ENCODE measurements at places on chromosomes 1 and 21. TPM values are rescaled to one million over a fixed set of nuclear protein-coding genes. Genes with fewer than 3 reads are reported as not detected.

GRCh38 chr1:16375521-16376340 lies 8.7 kb downstream of the SZRD1 start:
- DNase-seq = peak; percentile 90

GRCh38 chr1:155085504-155086127 lies 7.0 kb downstream of the EFNA3 start:
- DNase-seq = no peak

The GNG12 gene
- 152 TPM for total RNA-seq

- peak; percentile 56 for DNase-seq
Measured at GRCh38 chr1:111222308-111223125, 5.0 kb upstream of the CHI3L2 start.

DNA sequence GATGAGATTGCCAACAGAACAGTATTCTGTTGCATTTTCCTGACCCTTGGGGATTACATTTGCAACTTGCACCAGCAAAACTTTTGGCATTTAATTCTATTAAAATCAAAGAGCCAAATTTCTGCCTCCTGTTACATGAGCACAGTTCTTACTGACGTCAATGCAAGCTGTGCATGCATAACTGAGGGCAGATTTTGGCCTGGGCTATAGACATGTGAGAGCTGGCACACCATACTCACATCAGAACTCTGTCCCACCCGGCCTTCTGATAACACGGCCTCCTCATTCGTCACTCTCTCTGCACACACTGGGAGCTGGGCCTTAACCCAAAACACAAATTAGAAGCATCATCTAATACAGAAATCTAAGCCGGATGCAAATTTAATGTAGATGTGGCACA lies 31.5 kb downstream of the PAPPA2 start:
- no peak for DNase-seq
